ENCODE measurements at places on chromosomes 1 and 21.

DNA sequence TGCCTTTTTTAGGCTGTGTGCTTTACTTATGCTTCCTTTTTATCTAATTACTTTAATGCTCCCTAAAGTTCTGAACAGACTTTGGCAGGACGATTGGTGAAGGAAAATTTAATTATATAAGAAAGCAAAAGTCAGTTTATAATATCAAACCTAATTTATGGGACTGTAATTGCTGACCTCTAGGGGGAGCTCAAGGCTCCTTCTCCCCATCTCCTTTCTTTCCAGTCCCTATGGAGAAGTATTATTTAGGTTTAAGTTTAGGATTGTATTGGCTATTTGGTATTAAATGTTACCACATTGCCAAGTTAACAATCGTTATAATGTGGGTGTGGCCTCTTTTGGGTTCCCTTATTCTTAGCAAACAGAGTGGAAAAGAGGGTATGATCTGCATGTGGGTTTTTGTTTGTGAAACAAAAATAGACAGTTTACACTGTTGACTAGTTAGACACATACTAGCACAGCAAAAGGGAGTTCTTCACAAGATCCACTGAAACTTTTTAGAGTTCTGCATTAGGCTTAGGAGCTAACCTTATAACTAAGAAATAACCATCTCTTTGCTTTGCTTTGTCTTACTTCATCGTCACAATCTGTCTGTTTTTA, 48.2 kb upstream of the TNFSF4 start:
- DNase-seq = no peak

DNA sequence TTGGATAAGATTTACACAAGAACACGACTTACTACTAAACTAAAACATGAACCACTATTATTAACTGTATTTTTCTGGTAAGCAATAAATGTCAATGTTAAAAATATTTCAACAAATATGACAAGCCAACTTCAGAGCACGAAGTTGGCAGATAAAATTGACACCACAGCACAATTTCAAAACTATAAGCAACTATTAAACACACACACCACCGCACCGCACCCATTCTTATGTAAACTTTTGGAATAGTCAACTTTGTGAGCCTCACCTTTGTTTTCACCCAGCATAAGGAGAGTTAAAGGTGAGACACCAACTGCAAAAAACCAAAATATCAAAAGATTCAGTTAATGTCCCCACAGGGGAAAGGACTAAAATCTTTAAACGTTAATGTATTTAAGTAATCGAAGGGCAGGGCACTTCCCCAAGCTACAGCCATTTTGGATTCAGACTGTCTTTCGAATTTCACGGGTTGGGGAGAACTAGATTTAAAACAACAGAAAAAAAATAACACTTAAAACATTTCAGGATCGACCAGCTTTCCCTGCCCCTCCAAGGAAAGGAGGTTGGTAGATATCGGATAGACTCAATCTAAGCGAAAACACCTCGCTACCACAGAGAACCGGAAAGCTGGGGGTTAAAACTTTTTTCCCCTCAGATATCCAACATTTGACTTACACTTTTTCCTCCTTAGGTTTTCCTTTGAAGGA, 872 bp downstream of the GPBP1L1 start:
- no peak for DNase-seq

GRCh38 chr1:37724575-37724974, 32.3 kb downstream of the CDCA8 start:
- DNase-seq = no peak

- no peak for DNase-seq
These were observed 5.2 kb downstream of the ITPKB start for GRCh38 chr1:226733876-226734275.

DNA sequence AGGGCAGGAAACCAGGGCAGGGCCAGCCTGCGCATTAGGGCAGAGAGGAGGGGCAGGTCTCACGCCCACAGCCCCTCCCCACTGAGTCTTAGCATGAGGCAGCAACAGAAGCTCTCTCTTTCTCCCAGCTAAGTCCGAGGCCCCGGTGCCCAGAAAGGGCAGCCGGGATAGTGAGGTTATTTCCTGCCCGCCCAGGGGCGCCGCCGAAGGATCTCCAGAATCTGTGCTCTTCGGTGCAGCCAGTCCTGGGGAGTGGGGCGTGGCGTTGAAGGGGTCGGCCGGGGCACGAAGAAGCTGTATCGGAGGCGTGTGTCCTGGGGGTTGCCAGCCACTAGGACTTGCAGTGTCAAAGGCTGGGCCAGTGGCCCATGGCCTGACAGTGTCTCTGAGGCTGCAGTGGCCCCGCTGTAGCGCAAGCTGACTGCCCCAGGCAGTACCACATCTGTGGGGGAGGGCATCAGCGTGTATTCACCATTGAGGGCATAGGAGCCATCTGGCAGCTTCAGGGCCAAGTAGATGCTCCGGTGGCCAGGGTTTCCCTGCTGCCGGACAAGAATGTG, 7.8 kb downstream of the ADAMTS4 start:
- DNase-seq = no peak

DNA sequence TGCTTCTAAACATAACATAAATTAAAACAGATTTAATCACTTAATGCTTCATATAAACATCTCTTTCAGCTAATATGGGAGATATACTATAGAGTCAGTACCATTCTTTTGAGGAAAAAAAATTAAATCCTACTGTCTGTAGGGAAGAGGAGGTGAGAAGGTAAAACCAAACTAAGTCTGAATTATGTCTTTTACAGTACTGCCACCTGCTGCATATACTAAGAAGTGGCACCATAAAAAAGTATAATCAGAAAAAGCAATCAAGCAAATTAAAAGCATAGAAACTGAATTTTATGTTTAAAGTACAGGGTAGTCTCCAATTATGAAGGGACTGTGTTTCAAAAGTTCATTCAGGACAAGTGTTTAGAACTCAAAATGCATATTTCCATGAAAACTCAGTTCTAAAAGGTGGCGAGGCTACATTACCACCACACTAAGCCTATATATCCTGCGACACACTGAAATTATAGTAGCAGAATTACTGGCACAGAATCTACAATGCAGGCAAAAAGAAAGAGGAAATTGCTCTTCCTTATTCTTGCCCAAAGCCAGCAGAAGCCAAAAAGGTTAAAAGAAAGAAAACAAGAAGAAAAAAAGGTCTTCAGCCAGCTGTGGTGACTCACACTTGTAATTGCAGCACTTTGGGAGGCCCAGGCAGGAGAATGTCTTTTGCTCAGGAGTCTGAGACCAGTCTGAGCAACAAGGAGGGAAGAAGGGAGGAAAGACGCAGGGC, 9.0 kb downstream of the NSL1 start:
- no peak for DNase-seq

DNA sequence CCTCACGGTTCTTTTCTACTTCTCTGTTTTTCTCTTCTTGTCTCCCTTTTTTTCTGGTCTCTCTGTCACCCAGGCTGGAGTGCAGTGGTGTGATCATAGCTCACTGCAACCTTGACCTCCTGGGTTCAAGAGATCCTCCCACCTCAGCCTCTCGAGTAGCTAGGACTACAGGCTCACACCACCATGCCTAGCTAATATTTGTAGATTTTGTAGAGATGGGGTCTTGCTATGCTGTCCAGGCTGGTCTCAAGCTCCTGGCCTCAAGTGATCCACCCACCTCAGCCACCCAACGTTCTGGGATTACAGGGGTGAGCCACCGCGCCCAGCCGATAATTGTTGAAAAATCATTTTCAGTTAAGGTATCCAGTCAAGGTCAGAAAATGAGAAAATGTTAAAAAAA, 25.9 kb upstream of the LGALS8 start:
- DNase-seq = no peak

- no peak for DNase-seq
These were observed 6.2 kb downstream of the SLC26A9 start for GRCh38 chr1:205936846-205937586.

- DNase-seq = no peak
These were observed 5.7 kb downstream of the LRRC71 start for GRCh38 chr1:156926175-156926574.

GRCh38 chr1:213221209-213221608, 170.2 kb downstream of the RPS6KC1 start:
- no peak for DNase-seq

GRCh38 chr1:229271448-229272159, 693 bp downstream of the RAB4A start:
- no peak for DNase-seq
